ENCODE measurements at places on chromosomes 11 and 22.

- DNase-seq, result no peak
These were observed 4.1 kb downstream of the BEST1 start for GRCh38 chr11:61954106-61954850.

DNA sequence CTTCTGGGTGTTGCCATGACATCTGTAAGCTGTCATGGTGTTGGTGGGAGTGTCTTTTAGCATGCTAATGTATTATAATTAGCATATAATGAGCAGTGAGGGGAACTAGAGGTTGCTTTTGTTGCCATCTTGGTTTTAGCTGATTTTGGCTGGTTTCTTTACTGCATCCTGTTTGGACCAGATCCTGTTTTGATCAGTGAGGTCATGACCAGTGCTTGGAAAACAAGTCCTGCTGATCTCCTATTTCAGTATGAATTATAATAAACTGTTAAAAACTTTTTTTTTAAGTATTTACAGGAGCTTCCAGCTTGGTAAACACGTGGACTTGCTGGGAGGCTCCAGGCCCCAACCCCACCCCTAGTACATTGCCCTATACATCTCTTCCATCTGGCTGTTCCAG, 30.5 kb upstream of the P4HA3 start:
- DNase-seq, result no peak

DNA sequence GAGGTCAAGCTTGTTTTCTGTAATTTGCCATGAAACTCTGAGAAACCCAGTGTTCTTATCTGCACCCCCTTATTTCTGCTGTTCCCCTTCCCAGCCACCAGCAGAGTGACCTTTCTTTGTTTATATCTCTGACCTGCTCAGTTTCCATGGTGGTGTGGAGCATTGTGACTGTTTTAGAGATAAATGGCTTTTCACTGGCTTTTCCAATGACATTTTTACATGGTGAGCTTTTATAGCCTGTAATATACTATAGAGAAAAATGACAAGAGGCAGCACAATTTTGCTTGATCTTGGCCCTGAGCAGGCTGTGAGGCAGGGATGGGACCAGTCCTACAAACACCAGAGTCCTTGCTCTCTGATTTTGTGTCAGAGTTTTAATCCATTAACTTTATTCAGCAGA, 233.9 kb downstream of the FAT3 start:
- DNase-seq, result no peak

- DNase-seq, result no peak
These were observed 510 bp downstream of the PPME1 start for GRCh38 chr11:74171630-74171968.

GRCh38 chr11:18785411-18785810, 6.2 kb downstream of the PTPN5 start:
- no peak for DNase-seq

GRCh38 chr22:40764763-40765441, 54.2 kb downstream of the SLC25A17 start:
- no peak for DNase-seq

DNA sequence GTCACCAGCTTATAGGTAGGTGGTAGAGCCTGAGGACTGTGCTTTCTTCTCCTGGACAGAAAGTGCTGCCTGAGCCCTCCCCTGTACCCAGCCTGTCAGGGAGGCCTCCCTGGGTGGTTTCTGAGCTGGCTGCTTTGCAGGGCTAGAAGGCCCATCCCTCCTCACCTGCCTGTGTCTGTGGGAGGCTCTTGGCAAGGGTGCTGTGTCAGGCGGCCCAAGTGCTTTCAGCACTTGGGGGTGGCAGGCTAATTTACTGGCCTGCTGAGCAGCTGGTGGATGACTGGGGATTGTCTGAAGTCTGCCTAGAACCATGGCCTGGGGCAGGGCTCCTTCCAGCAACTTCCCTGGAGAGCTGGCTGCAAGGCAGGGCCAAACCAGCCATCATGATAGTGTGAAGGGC, 139.0 kb upstream of the NAV2 start:
- DNase-seq, result no peak

DNA sequence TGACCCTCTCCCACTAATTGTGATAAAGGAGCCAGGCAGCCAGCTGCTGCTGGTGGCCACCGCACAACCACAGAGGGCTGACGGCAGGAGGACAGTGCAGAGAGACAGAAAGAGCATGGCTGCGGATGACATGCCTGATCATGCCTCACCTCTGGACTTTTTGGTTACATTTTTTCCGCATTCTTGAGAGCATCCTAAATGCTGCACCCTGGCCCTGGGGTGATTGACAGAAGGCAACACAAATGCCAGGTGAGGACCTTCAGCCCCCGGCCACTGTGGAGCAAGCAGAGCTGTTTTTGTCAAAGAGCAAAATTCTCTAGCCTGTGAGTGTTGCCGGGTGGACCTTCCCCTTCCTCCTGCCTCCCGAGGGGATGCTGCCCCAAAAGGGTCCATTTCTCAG, 78.5 kb downstream of the RPS6KA4 start:
- no peak for DNase-seq

- no peak for DNase-seq
These were observed 21.8 kb upstream of the OR8G1 start for GRCh38 chr11:124219126-124219525.

GRCh38 chr11:68312117-68312779, at the start of gene LRP5:
TSS of gene LRP5 (plus strand) at chr11:68312591. CDS start at chr11:68312715, 124 bp downstream.
- no peak for DNase-seq

DNA sequence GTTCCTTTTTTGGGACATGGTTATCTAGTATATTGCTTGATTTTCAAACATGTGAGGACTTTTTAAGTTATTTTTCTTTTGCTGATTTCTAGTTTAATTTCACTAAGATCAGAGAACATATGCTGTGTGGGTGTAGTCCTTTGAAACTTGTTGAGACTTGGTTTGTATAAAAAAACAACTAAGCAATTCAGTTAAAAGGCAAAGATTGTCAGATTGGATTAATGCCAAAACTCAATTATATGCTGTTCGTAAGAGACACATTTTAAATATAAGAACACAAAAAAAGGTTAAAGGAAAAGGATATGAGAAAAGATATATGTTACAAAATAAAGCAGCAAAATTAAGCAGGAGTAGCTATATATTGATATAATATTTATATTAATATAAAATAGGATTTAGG, 17.8 kb upstream of the RRM1 start:
- DNase-seq, result no peak

- DNase-seq, result no peak
These were observed 6.2 kb downstream of the ROBO4 start for GRCh38 chr11:124891373-124891861.

DNA sequence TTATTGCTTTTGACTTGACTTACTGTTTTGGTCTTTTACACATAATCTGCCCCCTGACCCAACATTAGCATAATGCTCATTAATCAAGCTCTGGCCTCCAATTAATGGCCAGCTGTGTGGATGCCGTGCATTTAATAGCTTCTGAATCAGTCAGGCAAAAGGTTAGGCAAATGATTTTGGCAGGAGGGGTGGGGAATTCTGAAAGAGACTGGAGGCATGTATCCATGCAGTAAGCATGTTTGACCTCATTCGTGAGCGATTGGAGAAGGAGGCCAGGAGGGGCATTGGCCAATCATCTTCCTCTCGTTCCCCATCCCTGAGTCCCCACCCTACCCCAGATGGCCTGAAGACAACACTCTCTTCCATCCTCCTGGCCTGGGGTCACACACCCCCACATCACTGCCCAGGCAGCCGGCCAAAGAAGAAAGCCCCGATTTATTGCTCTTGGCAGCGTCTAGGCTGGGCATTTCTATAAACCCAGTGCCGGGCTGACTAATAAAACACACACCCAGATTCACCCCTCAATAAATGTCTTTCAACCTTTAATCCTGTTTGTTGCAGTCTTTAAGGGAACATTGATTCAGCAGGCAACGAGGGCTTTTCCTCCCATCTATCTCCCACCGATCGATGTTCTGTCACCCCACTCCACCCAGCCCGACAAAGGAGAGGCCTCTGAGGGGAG, 150.0 kb downstream of the OPCML start:
- no peak for DNase-seq

DNA sequence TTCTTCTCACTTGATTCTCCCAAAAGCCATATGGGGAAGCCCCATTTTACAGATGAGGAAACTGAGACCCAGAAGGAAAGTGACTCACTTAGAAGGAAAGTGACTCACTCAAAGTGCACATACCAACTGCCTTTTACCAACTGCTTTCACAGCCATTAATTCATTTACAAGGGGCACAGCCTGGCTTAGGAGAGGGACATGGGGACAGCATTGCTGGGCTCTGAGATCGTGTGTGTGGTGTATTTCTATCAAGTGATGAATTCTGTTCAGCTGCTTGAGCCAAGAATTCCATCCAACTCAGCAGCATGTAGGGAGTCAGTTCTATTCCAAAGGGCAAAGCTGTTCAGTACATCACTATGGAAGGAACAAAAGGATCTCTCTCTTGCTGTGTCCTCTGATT, 23.5 kb upstream of the PAK1 start:
- no peak for DNase-seq

GRCh38 chr22:40237788-40238424, 60.2 kb downstream of the TNRC6B start:
- DNase-seq, result no peak

DNA sequence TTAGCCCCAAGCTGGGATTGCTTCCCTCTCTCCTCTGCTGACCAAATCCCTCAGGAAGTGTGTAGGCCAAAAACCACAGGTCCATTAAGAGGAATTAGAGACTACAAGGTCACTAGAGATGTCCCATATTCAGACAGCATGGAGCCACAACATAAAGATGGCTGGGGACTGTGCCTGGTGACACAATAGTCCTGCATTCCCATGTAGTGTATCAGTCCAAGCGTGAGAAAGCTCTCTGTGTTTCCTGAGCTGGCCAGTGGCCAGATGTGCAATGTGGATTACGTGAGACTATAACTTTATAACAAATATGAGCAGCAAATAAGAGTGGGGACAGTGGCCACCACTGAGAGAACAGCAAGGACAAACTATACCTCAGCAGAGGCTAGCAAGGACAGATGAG, 7.6 kb upstream of the MS4A10 start:
- DNase-seq, result no peak

DNA sequence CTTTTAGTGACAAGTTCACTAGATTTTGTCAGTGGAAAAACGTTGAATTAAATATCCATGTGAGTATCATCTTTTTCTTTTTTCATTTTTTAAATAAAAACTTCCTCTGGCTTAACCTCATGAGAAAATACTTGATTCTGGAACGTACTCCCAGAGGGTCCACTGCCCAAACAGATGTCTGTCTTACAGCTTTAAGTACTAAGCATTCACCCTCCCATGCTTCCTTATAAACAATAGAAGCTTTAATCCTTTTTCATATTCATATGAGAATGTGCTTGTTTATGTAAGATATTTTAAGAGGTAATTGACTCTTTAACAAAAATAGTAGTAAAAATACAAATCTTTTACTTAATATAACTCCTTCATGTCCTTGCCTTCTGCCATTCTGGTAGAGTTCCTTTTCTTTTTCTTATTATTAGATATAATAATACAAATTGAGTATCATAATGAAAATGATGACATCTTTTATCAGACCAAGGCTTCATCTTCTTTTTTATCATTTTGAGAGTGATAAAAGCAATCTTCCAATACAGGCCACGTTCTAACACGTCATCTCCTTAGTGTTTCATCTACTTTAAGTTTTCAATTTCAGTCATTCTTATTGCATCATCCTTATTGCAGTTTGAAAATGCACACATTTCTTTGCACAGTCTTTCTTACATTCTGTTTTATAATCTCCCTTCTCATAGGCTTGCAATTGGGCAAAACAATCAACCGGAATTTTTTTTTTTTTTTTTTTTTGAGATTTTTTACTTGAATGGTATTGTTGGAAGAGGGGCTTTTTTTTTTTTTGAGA, 69.5 kb upstream of the MYO18B start:
- DNase-seq, result no peak

GRCh38 chr22:24108073-24108472, 73.2 kb upstream of the SUSD2 start:
- DNase-seq, result no peak

- no peak for DNase-seq
These were observed 20.6 kb upstream of the EIF3M start for GRCh38 chr11:32562839-32563599.

- no peak for DNase-seq
These were observed 10.7 kb downstream of the SLC37A2 start for GRCh38 chr11:125073616-125074483.

- DNase-seq, result no peak
These were observed 6.3 kb downstream of the SYT7 start for GRCh38 chr11:61574611-61575010.

DNA sequence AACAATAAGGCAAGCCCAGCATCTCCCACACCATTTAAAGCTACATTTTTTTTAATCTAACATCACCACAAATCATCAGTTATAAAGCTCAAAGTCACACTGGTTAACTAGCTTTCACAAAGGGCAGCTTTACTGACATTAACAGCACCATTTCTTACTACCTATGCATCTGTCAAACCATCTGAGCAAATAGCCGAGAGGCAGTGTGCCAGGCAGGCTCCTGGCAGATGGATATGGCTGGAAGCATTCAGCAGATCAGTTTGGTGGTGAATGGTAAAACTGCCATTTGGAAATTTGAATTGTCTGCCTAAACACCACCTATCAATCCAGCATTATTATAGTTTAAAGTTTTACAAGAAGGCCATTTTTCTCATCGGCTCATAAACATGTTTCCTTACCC, 131.2 kb downstream of the TTC28 start:
- no peak for DNase-seq

- no peak for DNase-seq
These were observed 418.6 kb upstream of the LRRC4C start for GRCh38 chr11:41878095-41878494.

DNA sequence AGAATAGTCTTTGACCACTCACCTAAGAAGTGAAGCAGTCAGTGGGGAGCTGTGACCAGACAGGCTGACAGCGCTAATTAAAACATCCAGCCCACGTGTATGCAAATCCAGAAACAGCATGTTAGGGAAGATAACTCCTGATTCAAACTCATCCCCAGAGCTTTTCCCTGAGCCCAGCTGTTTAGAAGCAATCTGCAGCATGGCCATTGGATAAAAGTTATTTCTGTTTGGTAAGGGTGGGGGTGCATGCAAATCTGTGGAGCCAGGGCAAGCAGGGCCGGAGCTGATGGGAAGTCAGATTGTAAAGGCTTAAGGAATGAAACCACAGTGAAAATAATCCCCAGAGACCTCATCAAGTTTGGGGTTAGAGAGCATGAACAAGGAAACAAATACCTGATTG, 247.9 kb upstream of the KIRREL3 start:
- no peak for DNase-seq

- DNase-seq, result no peak
These were observed 4.0 kb downstream of the BSX start for GRCh38 chr11:122977470-122978298.

DNA sequence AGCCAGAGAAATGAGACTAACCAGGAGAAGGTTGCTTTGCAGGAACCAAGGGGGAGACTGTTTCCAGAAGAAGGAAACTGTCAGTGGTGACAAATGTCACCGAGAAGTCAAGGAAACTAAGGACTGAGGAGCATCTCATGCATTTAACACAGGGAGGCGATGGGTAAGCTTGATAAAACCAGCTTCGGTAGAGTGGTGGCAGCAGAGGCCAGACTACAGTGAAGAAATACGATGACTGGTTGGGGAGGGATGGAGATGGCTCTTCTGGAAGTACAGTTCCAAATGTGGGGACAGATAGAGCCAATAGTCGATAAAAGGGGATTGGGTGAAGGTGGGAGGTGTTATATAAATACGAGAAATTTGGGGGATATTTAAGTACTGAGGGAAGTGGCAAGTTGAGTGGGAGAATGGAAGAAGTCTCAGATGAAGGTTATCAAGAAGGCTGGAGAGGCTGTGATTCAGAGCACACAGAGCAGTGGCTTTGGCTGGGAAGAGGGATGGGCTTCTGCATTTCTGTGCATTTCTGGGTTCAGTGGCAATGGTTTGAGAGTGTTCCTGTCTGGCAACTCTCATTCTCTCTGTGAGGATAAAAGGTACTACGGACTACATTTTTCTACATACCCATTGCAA, 29.2 kb downstream of the SC5D start:
- DNase-seq, result no peak

GRCh38 chr22:25567251-25567675, 2.8 kb downstream of the GRK3 start:
- DNase-seq, result no peak
